Activated CD4-positive, alpha-beta memory T cell treated with anti-CD3 and anti-CD28 coated beads, Interleukin-2, amount 10 ng/mL, durations not matched to agents 7 days and 5 days (primary cell): ENCODE measurements at places on chromosomes 13 and 19. TPM values are rescaled to one million over a fixed set of nuclear protein-coding genes. Genes with fewer than 3 reads are reported as not detected.

DNA sequence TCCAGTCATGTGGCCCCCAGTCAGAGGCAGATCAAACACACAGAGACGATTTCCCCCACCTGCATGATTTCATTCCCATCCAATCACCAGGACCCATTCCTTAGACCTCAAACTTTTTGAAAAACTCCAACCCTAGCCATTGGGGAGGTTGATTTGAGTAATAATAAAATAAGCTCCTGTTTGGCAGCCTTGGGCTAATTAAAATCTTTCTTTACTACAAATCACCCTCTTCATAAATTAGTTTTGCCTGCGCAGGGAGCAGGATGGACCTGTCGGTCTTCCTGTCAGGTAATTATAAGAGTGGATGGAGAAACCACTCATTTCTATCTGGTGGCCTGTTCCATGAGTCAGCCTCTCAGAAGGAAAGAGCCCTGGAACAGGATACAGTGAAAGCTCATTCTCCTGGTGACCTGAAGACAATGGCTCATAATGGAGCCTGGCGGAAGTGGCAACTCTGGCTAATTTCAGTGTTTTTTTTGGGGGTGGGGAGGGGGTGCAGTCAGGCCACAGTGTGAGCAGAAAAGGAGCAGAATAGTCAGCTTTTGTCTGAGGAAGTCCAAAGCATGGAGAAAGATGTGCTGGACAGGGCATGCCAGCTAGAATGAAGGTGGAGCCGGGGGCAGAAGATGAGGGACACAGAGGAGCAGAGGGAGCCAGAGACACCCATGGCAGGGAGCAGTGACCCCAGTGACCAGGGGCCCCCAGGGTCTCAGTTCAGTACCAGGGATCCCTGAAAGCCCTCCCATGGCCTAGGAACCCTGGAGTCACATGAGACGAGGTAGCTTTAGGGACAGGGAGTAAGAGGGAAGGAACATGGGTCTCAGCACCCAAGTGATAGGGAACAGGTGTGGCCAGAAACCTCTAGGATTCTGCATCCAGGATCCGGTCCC is 31.8 kb upstream of the PSG9 start:
- DNase-seq: no peak

- no peak for DNase-seq
Measured at GRCh38 chr13:74465271-74465670, 331.1 kb upstream of the KLF12 start.

OR4F17 gene
- total RNA-seq: not detected

UBAC2 gene
- total RNA-seq: 53.8 TPM

DNA sequence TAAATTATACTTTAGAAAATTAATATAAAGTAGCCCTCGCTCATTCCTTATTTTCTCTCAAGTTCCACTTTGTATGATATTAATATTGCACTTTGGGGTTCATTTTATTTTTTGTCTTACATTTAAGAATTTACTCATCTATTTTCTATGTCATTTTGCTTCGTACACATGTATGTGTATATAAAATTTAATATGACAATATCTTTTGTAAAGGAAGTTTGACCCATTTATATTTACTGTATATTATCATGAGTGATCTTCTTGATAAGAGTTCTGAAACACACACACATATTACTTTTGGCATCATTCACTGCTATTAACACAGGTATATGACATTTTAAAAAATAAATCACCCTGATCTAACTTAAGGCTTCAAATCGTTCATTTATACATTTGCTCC is 83.1 kb downstream of the IRS2 start:
- DNase-seq: no peak

- DNase-seq: no peak
Measured at GRCh38 chr19:34838753-34839431, 65.9 kb upstream of the ZNF599 start.

GRCh38 chr13:108218044-108218974 is at the start of gene ABHD13:
Gene ABHD13, plus strand, starts transcription at chr13:108218392. Its CDS starts 10,827 bp downstream, at chr13:108229219.
- peak; percentile 89 for DNase-seq

- DNase-seq: peak; percentile 80
Measured at GRCh38 chr19:15464394-15465385, at the start of gene RASAL3. Gene RASAL3, minus strand, starts transcription at chr19:15464544. Its CDS starts 186 bp downstream, at chr19:15464358.

THAP8 gene
- 5.7 TPM for total RNA-seq

DNA sequence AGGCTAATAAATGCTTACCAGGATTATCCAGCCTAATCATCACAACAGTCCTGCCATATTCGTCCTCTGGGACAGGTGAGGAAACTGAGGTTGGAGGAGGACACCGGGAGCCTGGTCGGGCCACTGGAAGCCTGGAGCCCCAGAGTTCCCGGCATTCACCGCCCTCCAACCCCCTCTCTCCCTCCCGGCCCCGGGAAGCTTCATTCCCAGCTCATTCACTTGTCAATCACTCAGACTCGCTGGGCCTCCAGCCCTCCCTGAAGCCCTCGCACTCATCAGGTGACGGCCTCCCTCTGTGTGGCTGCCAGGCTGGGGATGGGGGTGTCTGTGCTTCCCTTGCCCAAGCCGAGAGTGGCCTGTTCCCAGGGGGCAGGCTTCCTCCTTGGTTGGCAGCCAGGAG is 22.5 kb upstream of the ZNF99 start:
- no peak for DNase-seq

PEAK3 gene
- 0.88 TPM for total RNA-seq

GRCh38 chr19:43751466-43752220 is 3.1 kb downstream of the SMG9 start:
- DNase-seq: no peak

- DNase-seq: no peak
Measured at GRCh38 chr19:36246006-36246481, 31.1 kb downstream of the ZNF146 start.

GRCh38 chr13:70835371-70835770 is 727.1 kb upstream of the KLHL1 start:
- DNase-seq: no peak

- no peak for DNase-seq
Measured at GRCh38 chr19:35796645-35797542, 15.8 kb downstream of the PRODH2 start.

- no peak for DNase-seq
Measured at GRCh38 chr19:46049597-46049996, 8.8 kb upstream of the IGFL4 start.

DNA sequence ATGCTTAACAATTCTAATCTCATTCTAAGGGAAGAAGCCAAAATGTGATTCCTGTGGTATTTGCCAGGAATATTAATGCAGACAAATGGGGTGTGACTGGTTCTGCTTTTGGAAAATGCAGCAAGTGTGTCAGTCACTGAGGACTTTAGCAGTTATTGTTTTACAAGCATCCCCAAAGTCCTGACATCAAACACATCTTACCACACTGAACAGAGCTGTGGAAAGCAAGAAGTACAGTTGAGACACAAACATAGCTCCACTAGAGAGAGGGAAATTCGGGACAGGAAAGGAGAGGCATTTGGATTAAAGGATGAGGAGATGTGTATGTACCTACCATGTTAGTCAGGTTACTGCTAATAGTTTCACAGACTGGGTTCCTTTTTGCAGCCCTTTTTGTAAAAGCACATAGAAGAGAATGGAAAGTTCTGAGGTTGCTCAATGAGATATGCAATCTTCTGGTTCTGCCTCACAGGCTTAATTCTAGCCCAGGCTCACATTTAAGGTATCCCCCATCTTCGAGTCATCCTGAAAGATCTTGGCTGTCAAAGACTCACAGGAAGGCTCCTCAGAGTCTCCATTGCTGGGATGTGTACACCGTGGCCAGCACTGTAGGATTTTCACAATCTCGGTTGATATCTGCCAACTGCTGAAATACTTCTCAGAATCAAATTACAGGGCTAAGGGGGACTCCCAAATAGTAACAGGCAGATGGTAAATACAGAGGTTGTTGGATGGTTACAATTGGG is 316.6 kb downstream of the DNAJC15 start:
- DNase-seq: no peak

DNA sequence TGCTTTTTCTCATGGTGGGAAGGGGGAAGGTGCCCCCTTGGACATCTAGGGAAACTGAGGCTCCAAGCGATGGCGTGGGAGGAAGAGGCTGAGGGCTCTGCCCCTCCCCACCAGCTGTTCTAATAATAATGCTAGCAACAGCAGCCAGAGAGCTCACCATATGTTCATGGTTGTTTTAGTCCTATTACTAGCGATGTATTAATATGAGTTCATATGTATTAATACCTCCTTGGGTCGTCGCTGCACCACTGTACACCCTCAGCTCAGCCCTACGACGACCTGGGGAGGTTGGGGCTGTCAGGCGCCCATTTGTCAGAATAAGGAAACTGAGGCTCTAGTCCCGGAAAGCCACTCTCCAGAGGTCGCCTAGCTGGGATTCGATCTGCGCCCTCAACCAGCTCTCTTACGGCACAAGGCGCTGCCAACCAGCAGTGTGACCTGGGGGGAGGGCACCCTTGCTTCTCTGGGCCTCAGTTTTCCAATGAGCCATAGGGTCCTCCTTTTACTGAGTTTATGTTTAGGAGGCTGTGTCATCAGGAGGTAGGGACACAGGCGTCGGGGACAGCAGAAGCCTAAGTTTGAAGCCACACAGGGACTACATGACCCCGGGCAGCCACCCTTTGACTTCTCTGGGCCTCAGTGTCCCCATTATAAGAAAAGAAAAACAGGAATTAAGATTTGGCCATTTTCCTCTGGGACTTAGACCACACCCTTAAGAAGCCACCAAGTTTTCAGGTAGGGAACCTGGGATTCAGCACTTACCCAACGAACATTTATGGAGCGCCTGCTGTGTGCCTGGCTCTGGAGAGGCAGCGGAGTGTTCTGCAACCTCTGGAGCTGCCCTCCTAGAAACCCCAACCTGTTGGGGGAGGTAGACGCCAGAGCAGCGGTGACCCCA is 664 bp downstream of the MAST3 start:
- DNase-seq: no peak

ZNF844 gene
- 1.4 TPM for total RNA-seq
